ENCODE measurements at places on chromosomes 2 and 18. TPM values are rescaled to one million over a fixed set of nuclear protein-coding genes. Genes with fewer than 3 reads are reported as not detected.

Gene KIAA2012
- total RNA-seq = not detected

Gene FBLN7
- total RNA-seq = 1.0 TPM

Gene INHBB
- total RNA-seq = not detected

Gene CHRND
- not detected for total RNA-seq

Gene DARS1
- total RNA-seq = 62.5 TPM

Gene HPCAL1
- total RNA-seq = 62.0 TPM

Gene LIMS4
- not detected for total RNA-seq

Gene SOWAHC
- total RNA-seq = 5.0 TPM

Gene FAM124B
- not detected for total RNA-seq

Gene DIPK1C
- not detected for total RNA-seq

Gene CCDC178
- not detected for total RNA-seq

Gene ASIC4
- not detected for total RNA-seq

Gene LCT
- not detected for total RNA-seq

Gene CRIM1
- total RNA-seq = 105 TPM

Gene MOGAT1
- total RNA-seq = not detected

Gene CERS6
- 10.1 TPM for total RNA-seq

Gene TDRD15
- not detected for total RNA-seq

Gene TACR1
- total RNA-seq = not detected

Gene ALPP
- total RNA-seq = not detected
